ENCODE measurements at places on chromosomes 12 and 14. TPM values are rescaled to one million over a fixed set of nuclear protein-coding genes. Genes with fewer than 3 reads are reported as not detected.

- DNase-seq, result no peak
Observed at GRCh38 chr14:39169541-39169900, 612 bp downstream of the TRAPPC6B start.

- no peak for DNase-seq
Observed at GRCh38 chr12:18254081-18254480, 7.2 kb upstream of the PIK3C2G start.

- DNase-seq, result no peak
Observed at GRCh38 chr14:60114881-60115280, 23.2 kb downstream of the PCNX4 start.

The VPS29 gene
- polyA plus RNA-seq, result 120 TPM

DNA sequence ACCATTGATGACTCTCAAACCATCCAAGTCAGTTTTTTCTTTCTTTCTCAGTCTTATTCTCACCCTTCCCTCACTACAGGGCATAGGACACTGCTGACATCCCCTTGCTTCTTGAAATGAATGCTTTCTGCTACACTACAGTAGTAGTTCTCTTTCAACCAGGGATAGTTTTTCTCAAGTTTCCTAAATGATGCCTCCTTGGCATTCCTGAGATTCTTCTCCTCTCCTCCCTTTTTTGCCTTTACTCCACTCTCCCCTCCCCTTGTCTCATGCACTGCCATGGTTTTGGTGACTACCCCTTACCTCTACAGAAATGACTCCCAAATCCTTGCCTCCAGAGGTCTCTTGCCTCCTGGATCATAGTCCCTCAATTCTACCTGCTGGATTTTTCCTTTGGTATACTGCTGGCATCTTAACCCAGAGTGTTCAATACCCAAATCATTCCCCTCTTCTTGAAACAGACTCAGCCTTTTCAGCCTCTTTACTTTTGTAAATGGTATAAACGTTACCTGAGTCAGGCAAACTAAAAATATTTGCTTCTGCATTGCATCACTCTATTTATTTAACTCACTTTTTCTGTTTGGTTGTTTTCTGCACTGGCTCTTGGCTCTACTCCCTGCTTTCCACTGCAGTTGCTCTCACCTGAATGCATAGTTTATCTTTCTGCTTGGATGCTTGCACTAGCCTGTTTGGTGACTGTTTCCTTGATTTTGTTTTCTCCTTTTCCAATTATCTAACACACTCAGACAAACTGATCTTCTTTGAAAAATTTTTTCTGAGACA is 211.6 kb upstream of the IGF1 start:
- DNase-seq, result no peak

DNA sequence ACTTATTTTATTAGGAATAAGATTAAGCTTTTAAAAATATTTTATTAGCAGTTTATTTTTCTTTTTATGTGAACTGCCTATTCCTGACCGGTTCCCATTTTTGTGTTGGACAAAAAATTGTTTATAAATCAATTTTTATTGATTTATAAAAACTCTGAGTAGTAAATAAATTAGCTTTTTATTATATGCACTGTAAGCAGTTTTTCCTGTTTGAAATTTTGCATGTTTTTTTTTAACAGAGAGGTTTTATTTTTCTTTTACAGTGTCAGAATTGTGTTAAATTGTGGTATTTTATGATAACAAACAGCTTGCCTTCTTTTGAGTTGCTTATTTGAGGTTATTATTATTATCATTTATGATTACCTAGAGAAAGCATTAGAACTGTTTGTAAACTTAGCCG is 68.1 kb downstream of the FOXA1 start:
- DNase-seq, result no peak

The CISTR gene
- polyA plus RNA-seq, result not detected

The SLC10A1 gene
- polyA plus RNA-seq, result not detected

The BDKRB1 gene
- 4.5 TPM for polyA plus RNA-seq

DNA sequence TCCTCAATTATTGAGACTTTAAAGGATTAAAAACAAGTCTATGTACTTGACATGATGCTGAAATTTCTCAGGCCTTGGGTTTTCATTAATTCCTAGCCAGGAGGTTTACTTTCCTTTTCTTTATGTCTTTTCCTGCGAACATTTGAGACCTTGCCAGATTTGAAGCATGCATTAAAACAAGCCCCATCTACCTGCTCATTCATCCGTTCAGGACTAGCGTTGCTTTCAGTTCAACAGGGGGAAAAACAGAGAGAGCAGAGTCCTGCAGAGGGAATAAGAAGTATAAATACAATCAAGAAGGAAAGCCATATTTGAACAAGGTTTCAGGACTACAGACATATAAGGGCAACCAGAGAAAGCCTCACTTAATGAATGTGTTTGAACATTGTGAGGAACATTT is 542.4 kb downstream of the DIO2 start:
- DNase-seq, result no peak

DNA sequence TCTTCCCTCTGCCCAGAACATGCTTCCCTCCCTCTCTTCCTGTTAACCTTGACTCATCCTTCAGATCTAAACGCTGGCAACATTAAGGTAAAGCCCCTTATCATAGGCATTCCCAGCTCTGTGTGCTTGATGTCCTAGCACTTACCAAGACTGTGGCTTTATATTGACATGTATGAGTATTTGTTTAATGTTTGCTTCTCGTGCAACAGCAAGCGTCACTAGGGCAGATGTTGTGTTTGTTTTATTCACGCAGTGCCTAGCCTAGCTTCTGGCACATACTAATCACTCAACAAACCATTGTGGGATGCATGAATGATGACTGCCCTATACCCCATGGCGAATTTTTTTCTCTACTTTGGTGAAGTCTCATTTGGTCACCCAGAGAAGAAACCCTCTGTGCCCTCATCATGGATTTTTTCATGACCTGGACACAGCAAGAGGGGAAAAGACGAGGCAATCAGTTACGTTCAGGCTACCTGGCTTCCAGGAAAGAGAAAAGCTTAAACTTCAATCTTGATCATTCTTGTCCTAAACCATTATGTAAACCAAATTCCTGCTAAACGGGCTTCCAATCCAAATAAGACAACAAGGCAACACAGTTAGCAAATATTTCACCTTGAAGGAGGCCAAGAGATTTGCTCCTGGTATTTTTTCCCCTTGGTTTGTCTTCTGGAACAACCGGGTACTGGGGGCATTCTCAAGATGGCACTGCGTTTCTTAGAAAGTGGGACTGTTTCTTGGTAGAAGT is 47.9 kb upstream of the SOCS2 start:
- DNase-seq, result no peak

GRCh38 chr14:32258336-32258993 is 55.4 kb upstream of the RNU6-8 start:
- no peak for DNase-seq

DNA sequence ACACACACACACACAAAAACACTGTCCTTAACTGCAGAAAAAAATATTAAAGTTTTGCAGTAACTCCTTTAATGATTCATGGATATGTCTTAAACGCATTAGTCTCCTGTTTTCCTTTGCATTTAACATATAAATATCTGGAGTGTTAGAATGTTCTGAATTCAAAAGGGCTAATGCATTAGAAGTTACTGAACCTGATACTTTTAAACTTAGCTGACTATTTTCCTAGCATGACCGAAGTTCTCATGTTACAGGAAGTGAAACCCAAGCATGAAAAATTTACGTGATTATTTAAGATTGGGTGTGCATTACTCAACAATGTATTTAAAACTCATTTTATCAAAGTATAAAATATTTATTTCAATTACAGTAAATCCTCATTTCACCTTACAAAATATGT is 791.2 kb downstream of the FLRT2 start:
- no peak for DNase-seq

DNA sequence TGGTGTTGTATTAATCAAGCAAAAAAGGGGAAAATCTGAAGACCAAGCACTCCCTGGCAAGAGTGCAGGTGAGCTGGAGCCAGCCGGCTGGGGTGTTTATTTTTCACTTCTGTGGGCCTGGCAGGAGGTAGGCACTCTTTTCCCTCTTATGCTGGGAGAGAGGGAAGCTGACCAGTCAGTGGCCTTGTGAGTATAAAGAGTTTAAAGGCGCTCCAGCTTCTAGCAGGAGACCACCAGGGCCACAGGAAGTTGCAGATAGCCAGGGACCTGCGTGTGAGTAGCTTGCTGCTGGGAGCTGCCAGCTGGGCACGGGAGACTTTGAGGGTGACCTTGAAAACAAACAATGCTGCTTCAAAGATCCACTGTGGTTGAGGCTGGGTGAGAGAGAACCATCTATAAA is 217.4 kb upstream of the PWP1 start:
- no peak for DNase-seq

- no peak for DNase-seq
Observed at GRCh38 chr12:92844151-92844763, 84.8 kb downstream of the EEA1 start.

DNA sequence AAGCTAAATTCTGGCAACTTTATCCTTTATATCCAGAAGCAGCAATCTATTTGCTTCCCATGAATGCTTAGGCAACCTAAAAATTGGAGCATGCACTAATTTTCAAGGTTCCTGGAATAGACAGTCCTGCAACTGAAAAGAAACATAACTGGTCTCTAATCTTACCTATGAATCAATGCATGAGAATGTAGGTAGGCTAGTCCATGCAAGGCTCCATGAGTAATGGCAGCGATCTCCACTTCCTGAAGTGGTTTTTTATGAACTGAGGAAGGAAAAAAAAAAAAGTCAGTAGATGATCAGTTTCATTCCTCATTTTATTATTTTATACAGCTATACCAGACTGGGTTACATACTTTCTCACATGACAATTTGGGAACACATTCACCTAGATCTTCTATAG is 102.0 kb downstream of the PEBP1 start:
- no peak for DNase-seq

- DNase-seq, result no peak
Observed at GRCh38 chr12:24281341-24281740, 331.9 kb upstream of the SOX5 start.

The FLVCR2 gene
- 0.33 TPM for polyA plus RNA-seq

DNA sequence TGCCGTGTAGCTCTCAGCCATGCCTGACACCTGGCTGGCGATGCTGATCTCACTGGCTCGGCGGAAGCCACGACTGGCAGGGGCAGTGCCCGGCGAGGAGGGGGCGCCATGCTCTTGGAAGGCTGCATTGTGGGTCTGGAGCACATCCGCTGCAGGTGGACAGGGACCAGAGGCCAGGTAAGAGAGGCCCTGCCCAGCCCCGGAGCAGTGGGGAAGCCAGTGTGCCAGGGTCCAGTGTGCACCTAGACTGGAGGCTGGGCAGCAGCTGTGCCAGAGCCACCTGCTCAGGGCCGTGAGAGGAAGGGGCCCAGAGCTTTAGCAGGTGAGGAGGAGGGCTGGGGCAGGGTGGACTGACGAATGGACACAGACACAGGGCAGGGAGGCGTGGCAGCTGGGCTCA is 10.1 kb downstream of the ARL6IP4 start:
- DNase-seq, result no peak

The GOLGA5 gene
- 21.7 TPM for polyA plus RNA-seq

GRCh38 chr14:61264010-61264571 is 17.0 kb downstream of the TMEM30B start:
- DNase-seq, result no peak

DNA sequence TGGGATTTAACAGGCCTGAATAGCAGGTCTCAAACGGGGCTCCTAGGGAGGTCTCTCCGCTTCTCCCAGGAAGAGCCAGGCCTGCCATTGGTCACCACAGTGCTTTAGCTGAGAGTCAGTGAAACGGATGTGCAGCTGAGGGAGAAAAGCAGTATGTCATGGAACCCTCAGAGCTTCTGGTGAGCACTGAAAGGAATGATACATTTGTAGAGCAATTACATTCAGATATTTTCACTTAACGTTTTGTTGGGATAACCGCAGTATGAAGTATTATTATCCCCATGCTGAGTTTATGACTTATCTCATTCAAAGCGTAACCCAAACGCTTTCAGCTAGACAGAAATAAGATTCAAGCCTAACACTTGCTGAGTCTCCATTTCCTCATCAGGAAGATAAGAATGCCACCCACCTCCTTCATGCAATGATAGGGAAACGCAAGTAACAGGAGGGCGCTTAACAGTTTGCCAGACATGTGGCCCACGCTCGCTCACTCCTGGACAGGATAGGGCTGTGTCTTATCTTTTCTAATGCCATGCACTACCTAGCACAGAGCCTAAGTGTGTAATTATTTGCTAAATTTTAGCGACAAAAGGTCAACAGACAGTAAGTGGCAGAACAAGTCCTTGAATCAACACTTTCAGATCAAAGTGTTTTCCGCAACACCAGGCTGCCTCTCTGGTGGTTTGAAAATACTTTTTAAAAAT is 28.2 kb downstream of the DAD1 start:
- no peak for DNase-seq

The SYNE3 gene
- 1.5 TPM for polyA plus RNA-seq

DNA sequence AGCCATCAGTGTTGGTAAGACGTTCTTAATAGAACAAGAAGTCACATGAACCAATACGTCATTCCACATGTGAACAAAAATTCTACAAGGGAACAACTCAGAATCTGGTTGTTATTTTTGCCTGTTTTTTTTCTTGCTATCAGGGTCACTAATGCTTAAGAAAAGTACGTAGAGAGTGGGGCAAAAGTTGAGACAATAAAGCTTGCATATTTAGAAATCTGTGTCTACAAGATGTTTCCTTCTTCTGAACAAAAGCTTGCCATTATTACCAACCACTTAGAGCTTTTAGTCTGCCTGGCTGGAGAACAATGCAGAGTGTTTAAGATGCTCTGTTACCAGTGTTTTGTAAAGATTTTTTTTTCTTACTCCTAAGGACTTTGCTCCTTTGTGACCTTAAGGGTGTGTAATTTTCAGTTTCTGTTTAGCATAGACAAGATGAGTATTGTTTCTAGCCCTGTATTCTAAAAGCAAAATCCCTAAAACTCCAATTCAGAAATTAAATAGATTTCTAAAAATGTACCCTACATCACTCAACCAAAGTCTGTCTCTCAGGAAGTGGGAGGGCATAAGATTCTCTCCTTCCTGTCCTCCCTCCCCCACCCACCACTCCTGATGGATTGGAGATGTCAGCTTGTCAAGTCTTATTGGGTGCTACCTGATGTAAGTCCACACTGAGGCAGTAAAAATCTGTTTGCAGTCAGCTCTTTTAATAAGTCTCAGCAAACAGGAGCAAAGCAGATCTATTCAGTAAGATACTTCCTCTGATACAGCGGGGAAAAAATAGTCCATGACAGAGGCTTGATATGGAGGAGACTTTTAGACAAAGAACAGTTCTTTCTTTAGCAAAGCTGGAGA is 267.6 kb downstream of the GRIN2B start:
- no peak for DNase-seq

The DDX47 gene
- polyA plus RNA-seq, result 17.9 TPM

GRCh38 chr14:88605594-88605993 is 42.8 kb downstream of the ZC3H14 start:
- no peak for DNase-seq

- no peak for DNase-seq
Observed at GRCh38 chr12:102513739-102514138, 33.4 kb upstream of the IGF1 start.

- no peak for DNase-seq
Observed at GRCh38 chr12:53956251-53956887, 1.7 kb downstream of the HOXC12 start.

- no peak for DNase-seq
Observed at GRCh38 chr12:110649341-110649847, 35.5 kb downstream of the TCTN1 start.

DNA sequence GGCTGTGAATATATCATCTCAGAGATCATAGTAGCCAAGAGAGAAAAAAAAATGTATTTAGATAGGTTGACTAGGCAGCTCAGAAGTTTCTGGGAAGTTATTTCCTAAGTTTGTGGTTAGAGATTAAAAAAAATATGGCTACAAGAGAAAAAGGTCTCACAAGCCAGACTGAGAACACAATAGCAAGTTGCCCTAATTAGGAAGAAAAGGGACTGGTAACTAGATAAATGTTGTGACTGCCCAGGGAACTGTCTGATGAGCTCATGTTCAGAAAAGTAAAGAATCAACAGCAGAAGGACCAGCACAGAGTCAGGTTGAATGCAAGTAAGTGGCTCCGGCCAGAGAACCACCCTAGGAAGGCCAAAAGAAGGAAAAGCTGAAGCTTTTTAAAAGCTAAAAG is 256.6 kb downstream of the PRKD1 start:
- no peak for DNase-seq

The NTF3 gene
- polyA plus RNA-seq, result 0.63 TPM
